ENCODE measurements at places on chromosomes 5 and 9.

- H3K4me1 ChIP-seq: peaks cover 35% of the 10 kb centered on the region
- DNase-seq: no peak
- peak overlapping the region; percentile 59 for H3K4me3 ChIP-seq
- H3K27ac ChIP-seq: no peak overlapping the region
- no peaks in the 10 kb centered on the region for H3K36me3 ChIP-seq
These were observed 76.2 kb downstream of the STK10 start for GRCh38 chr5:172111852-172112225.

- peaks cover 6% of the 10 kb centered on the region for H3K4me1 ChIP-seq
- peak overlapping the region; percentile 90 for H3K4me3 ChIP-seq
- no peaks in the 10 kb centered on the region for H3K36me3 ChIP-seq
- no peak for DNase-seq
These were observed 125.6 kb downstream of the TMEM161B start for GRCh38 chr5:88142886-88143692.

- DNase-seq: no peak
- H3K36me3 ChIP-seq: no peaks in the 10 kb centered on the region
- no peak overlapping the region for H3K4me3 ChIP-seq
- H3K27me3 ChIP-seq: no peaks in the 10 kb centered on the region
- peaks cover 73% of the 10 kb centered on the region for H3K4me1 ChIP-seq
- peak overlapping the region; percentile 44 for H3K27ac ChIP-seq
These were observed 41.7 kb downstream of the PIK3R1 start for GRCh38 chr5:68257210-68257609.

- DNase-seq: no peak
- H3K4me3 ChIP-seq: no peak overlapping the region
- no peaks in the 10 kb centered on the region for H3K27me3 ChIP-seq
- no peaks in the 10 kb centered on the region for H3K36me3 ChIP-seq
- no peaks in the 10 kb centered on the region for H3K4me1 ChIP-seq
These were observed 98.6 kb downstream of the OSTF1 start for GRCh38 chr9:75186767-75187380.

DNA sequence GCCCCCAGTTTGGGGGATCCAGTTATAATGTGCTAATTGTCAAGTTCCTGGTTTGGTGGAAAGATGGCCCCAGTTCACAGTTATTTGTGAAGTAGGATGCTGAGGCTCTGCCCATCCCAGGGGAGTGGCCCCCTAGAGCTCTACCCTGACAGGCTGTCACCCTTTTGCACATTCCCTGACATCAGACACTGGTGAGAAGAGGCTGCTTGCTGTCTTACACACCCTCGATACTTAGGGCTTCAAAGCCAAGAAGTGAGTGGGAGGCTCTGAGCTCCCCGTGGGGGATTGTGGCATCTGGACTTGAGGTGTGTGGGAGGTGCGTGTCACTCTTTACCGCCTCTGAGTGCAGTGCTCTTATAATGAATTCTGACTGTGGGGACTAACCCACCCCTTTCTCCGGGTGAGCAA, 168.5 kb downstream of the DOCK2 start:
- DNase-seq: no peak
- H3K27ac ChIP-seq: no peak overlapping the region
- H3K36me3 ChIP-seq: no peaks in the 10 kb centered on the region
- H3K4me1 ChIP-seq: no peaks in the 10 kb centered on the region
- H3K27me3 ChIP-seq: no peaks in the 10 kb centered on the region
- no peak overlapping the region for H3K4me3 ChIP-seq

- no peak for DNase-seq
- H3K4me1 ChIP-seq: peaks cover 5% of the 10 kb centered on the region
- H3K4me3 ChIP-seq: no peak overlapping the region
- no peaks in the 10 kb centered on the region for H3K27me3 ChIP-seq
- H3K27ac ChIP-seq: no peak overlapping the region
- no peaks in the 10 kb centered on the region for H3K36me3 ChIP-seq
These were observed 2.9 kb upstream of the LCP2 start for GRCh38 chr5:170300361-170301013.

GRCh38 chr5:16994565-16994964, 58.5 kb upstream of the MYO10 start:
- no peaks in the 10 kb centered on the region for H3K27me3 ChIP-seq
- H3K36me3 ChIP-seq: no peaks in the 10 kb centered on the region
- DNase-seq: no peak

DNA sequence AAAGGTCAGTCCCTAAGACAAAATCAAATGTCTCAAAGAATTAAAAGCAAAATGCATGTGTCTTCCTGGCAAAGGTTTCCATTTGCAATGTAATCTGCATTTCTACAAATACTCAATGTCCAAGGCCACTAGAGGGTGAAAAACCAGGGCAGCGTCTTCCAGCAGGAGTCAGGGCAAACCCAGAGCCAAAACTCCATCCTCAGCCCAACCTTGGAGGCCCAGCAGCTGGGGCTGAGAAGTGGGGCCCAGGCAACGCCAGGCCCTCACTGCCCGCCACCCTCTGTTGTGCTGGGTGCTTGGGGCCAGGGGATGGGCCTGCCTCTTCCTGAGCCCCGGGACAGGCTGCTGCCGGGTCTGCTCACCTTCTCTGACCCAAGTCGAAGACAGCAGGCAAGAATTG, 200.1 kb downstream of the PAX5 start:
- no peak overlapping the region for H3K4me3 ChIP-seq
- H3K27ac ChIP-seq: no peak overlapping the region
- H3K36me3 ChIP-seq: no peaks in the 10 kb centered on the region
- no peaks in the 10 kb centered on the region for H3K27me3 ChIP-seq
- no peaks in the 10 kb centered on the region for H3K4me1 ChIP-seq
- no peak for DNase-seq

All from thoracic aorta (tissue), 2 donors.